ENCODE measurements at places on chromosomes 6 and 20.

- DNase-seq = no peak
These were observed 593.8 kb upstream of the NRSN1 start for GRCh38 chr6:23532227-23532626.

DNA sequence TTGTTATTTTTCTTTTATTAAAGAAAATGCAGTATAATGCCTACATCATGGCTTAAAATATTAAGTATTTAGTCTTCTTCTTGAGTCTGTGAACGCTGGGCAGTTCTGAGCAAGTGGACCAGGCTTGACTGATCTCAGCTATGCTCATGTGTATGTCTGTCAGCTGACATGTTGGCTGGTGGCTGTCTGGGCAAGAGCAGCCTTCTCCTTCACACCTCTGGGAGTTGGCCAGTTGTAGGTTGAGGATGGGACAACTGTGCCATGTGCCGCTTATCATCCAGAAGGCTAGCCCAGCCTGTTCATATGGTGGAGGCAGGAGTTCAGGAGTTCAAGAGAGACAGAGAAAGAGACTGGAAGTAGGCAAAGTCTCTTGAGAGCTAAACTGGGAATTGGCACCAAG lies 175.9 kb downstream of the PLCB4 start:
- no peak for DNase-seq

DNA sequence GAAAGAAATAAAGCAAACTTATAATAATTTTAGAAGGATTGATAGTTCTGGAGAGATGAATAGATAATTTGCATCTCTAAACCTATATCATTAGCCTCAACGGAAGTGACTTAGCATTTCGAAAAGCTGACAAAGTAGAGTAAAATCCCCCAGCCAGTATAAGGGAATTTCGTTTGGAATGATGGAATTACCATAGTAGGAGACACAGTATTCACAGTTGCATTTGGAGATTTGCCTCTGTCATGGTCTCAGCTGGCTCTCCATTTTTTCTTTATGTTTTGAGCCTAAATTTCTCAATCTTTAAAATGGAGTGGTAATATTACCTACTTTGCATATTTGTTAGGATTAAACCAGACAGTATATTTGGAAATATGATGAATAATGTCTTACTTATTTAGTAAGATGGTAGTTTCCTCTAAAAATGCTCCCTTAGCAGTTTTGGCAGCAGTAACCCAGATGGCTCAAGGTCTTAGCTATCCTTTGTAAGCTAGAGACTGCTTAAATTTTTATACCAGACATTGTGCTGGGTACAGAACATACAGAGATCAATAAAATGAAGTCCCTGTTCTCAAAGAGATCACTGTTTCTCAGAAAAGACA lies 58.2 kb downstream of the SMAP1 start:
- DNase-seq = no peak

- DNase-seq = no peak
These were observed 89.5 kb downstream of the SLX4IP start for GRCh38 chr20:10524643-10525042.

GRCh38 chr6:125183391-125183790 lies 29.8 kb downstream of the TPD52L1 start:
- no peak for DNase-seq

- DNase-seq = no peak
These were observed 3.2 kb downstream of the MARCKS start for GRCh38 chr6:113860181-113860955.

- DNase-seq = no peak
These were observed 92.6 kb downstream of the BFSP1 start for GRCh38 chr20:17438436-17439039.

GRCh38 chr6:8881663-8882062 lies 446.3 kb upstream of the SLC35B3 start:
- DNase-seq = no peak

- no peak for DNase-seq
These were observed 15.7 kb downstream of the FOXQ1 start for GRCh38 chr6:1327630-1328029.

- DNase-seq = no peak
These were observed 574 bp downstream of the ARHGAP40 start for GRCh38 chr20:38602185-38602581.

DNA sequence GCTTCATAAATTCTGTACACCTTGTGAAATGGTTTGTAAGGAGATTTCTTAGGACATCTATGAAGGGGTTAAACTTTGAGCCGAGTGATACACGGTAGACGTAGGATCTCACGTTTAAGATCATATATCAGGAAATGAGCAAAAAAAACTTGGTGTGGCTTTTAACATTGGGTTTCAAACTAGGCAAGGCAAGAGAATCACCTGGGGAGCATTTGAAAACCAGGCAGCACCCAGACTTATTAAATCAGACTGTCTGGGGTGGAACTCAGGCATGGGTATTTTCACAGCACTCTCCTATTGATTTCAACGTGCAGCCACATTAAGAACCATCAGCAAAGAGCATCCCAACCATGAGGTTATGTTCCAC lies 26.4 kb downstream of the LY86 start:
- DNase-seq = no peak

DNA sequence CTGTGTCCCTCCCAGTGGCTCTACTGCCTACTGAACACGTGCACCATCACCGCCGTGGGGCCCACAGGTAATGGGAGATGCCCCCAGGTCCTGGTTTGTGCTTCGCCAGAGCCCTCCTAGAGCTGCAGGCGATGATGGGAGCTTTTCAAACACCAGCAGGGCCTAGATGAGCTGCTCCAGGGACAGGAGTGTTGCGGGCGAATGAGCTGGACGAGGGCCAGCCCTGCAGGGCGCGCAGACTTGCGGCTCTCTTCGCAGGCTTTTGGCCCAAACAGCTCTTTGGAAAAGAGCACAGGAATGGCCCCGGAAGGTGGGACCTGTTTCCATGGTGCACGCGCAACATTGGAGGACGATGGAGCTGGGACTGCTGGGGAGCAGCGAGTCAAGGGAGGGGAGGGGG lies 409.3 kb upstream of the SULF2 start:
- DNase-seq = no peak

- DNase-seq = no peak
These were observed 979.2 kb upstream of the GJE1 start for GRCh38 chr6:141153563-141153962.

- no peak for DNase-seq
These were observed 41.7 kb downstream of the TXNDC5 start for GRCh38 chr6:7868926-7869325.

GRCh38 chr6:34600101-34600500 lies 44.0 kb upstream of the SPDEF start:
- DNase-seq = no peak

- no peak for DNase-seq
These were observed 1.1 kb upstream of the TRAM2 start for GRCh38 chr6:52577778-52578463.

- DNase-seq = no peak
These were observed 129.0 kb downstream of the EDN3 start for GRCh38 chr20:59429396-59429795.

GRCh38 chr6:1535295-1535694 lies 74.4 kb upstream of the FOXC1 start:
- no peak for DNase-seq

DNA sequence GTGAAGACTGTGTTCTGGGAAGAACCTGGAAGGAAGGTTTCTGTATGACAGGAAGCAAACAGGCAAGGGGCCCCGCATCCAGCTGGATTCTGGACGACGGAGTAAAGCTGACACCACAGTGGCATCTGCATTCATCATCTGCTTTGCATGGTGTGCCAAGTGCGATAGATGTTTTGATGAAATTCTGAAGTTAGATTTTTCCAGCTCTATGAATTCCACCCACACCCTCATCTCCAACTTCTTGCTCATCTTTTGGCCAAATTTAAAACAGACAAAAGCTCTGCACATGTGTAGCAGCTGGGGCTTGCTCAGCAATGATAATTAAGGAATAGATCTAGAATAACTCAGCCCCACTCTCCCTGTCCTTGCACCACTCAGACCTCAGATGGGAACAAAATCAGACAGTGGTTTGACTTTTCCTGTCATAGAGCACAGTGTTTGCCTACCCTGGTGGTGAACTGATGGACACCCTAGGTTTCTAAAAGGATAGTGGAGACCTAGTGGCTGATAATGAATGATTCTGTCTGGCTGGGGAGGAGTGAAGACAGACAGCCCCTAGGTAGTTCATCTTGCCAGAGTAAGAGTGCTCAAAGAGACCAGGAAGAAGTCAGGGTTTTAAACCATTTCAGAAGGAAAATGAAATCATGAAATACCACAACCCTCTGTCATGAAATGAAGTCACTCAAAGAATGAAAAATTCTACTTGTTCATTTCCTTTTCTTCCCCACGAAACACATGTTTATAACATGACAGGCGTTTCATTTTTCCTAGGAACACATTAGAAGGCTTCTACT lies 85.8 kb downstream of the BCAS1 start:
- DNase-seq = no peak

DNA sequence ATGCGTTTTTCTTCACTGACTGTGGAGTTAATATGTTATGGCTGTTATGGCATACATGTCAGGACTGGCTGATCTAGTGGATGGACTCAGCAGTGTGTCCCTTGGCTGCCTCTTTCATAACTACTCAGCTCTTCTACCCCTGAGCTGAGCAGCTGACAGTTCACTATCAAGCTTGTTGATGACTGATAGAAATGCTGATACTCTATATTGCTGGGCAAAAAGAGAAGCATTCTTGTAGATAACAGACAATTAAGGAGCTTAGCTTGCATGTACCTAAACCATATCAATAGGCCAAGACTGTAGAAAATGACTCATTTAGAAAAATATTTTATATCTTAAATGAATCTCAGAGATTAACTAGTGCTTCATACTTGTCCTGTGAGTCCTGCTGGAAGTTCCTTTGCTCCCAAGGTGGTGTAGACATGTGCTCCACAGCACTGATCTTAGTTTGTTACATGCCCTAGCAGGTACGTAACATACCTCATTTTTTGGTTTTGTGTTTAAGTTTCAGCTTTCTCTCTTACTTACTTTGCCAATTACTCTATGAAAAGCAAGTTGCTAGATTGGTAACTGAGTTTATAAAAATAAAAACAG lies 236.9 kb downstream of the GMDS start:
- no peak for DNase-seq

DNA sequence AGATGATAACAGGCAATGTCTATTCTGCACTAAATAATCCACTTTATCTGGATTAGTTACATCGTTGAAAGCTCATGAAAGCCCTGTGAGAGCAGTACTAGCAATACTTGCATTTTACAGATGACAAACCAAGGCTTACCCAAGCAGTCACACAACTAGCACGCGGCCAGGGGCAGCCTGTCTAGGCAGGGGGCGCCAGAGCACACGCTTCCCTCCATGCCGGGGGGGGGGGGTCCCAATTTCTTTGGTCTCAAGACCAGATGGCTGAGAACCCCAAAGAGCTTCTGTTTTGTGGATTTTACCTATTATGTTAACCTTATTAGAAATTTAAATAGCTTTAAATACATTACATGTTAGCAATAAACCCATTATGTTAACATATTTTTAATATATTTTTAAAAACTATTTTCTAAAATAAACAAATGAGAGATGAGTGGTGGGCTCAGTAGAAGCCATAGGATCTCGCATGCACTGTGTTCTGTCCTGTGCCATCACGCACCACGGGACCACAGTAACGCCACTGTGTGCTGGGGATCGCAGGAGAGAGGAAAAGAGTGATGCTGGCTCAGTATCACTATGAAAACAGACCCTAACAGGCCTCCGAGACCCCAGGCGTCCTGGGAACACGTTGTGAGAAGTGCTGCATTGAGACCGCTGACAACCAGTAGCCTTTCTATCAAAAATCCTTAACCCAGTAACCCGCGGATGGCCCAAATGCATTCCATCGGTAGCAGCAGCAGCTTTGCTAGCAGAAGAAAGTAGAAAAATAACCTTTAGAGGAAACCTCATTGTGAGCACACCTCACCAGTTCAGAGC lies 5.3 kb upstream of the PRR18 start:
- DNase-seq = no peak

GRCh38 chr20:33826270-33826897 lies 15.2 kb downstream of the CHMP4B start:
- no peak for DNase-seq

All from stimulated activated CD4-positive, alpha-beta T cell treated with anti-CD3 and anti-CD28 coated beads, Interleukin-1b, Interleukin-23, amount 100 ng/mL, for 1 hour (primary cell).